Retinal pigment epithelial cell (primary cell): ENCODE measurements at places on chromosomes 11 and 22.

DNA sequence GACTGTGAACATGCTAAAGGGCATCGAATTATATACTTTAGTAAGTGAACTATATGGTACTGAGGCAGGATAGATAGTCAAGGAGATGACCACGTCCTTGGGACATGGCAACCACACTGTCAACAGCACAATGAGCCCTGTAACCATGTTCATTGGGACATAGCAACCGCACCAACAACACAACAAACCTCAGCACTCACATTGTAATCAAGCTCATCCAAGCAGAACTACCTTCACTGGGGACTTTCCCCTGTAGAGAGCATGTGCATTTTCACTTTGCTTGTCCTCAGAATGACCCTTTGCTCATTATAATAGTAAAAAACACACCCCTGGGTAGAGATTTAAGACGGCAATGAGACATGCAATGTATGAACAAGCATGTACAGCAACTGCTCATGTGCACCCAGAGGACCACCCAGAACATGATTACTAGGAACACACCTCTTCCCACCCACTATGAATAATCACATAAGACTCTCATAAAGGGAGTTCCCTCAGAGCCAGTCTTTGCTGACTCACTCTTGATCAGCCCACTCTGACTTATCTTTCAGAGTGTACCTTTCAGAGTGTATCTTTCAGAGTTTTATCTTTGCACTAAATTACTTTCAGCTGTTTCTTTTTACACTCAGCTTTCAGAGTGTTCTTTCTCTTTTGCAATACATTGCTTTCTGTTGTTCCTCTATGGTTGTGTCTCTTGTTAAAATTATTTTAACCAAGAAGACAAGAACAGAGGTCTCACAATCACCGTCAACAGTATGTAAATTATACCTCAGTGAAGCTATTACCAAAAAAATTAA lies 4.1 kb upstream of the PLAAT2 start:
- peak; percentile 63 for DNase-seq

- DNase-seq: no peak
These were observed 22.6 kb upstream of the TTLL12 start for GRCh38 chr22:43209523-43209890.

- no peak for DNase-seq
These were observed 11.9 kb downstream of the SHANK3 start for GRCh38 chr22:50684501-50684900.

- no peak for DNase-seq
These were observed 751.2 kb downstream of the JRKL start for GRCh38 chr11:97140885-97141494.

DNA sequence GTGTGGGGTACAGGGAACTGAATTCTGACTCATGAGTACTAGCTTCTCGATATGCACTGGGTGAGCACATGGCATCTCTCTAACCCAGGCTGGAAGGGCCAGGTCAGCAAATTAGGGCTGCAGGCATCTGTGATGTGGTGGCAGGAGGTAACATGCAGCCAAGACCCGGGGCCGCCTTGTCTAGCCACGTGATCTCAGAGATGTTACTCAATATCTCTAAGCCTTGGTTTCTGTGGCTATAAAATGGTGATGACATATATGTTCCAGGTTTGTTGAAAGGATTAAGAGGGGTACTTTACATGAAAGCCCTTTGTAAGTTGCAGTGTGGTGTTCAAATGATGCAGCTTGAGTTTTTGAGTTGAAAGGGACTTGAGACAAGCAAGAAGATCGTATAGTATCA lies 3.2 kb downstream of the ST14 start:
- DNase-seq: no peak

DNA sequence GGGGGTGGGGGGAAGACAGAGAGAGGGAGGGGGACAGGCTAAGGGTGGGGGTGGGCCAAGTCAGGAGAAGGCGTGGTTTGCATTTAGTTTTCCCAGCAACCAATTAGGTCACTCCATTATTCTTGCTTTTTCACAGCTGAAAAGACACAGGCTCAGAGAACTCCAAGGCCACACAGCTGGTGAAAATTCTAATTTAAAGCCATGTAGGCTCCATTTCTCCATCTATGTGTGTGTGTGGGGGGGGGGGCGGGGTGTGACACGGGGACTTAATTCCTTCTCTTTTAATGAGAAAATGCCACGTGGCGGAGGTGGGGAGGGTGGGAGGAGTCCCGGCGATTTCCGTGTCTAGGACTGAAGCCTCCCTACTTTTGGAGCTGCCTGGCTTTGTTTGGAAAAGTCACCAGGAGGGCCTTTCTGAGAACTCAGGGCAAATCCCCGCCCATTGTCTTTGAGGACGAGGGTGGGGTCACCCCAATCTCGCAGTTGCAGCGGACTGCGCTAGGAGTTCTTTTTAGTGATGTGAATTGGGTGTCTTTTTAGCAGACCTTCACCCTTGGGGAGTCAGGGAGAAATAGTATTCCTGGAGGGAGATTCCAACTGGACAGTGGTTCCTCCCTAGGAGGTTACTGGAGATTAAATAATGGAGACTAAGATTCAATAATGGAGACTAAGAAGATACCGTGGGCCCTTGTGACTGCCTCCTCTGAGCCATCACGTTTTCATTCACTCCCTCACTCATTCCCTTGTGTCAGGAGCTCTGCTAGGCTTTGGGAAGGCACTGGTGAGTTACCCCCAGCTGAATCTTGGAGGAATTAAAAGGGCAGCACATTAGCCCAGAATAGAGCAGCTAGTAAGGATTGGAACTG lies 36.4 kb upstream of the PTPRJ start:
- DNase-seq: no peak

GRCh38 chr11:36376009-36376887 lies 80.2 kb downstream of the PRR5L start:
- no peak for DNase-seq

- no peak for DNase-seq
These were observed 12.6 kb downstream of the UVRAG start for GRCh38 chr11:75827562-75827961.

DNA sequence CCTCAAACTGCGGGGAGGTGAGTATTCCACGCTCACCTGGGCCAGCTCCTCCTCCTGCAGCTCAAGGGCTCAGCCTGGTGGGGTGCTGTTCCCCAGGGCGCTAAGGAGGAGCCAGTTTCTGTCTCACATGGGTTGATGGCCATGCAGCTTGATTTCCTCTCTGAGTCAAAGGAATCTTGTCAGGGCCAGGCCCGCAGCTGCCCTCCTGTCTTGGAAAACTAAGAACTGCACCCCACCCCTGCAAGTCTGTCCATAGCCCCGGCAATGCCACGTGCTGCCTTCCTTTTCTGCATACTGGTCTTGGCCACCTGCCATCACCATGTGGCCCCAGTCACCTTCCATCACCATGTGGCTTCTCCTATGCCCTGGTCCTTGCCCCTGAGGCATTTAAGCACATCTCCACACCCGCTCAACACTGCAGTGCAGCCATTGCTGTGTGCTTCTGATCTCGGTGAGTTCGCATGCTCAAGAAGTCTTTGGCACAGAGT lies 35.2 kb upstream of the CLDN5 start:
- no peak for DNase-seq

GRCh38 chr22:26542831-26543230 lies 30.6 kb upstream of the TFIP11 start:
- DNase-seq: no peak

DNA sequence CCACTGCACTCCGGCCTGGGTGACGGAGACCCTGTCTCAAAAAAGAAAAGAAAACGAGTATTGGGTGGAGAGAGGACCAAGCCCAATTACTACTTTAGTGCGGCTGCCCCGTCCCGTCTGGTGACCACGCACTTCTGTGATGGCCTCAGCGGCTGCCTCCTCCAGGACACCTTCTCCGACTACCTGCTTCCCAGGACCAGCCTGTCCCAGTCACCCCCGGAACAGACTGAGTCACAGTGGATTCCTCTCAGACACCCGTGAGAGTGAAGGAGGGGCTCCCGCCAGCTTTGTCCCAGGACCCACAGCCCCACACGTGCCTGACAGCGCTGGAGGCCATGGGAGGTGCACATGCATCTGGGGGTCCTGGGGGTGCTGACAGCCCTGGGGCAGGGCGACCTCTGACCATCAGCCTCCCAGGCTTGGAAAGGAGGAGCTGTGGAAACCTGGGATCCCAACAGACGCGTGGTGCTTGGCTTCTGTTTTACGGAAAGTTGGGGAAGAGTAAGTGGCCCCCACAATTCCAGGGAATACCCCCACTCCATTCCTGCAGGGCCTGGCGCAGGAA lies 4.8 kb downstream of the DRD4 start:
- no peak for DNase-seq

DNA sequence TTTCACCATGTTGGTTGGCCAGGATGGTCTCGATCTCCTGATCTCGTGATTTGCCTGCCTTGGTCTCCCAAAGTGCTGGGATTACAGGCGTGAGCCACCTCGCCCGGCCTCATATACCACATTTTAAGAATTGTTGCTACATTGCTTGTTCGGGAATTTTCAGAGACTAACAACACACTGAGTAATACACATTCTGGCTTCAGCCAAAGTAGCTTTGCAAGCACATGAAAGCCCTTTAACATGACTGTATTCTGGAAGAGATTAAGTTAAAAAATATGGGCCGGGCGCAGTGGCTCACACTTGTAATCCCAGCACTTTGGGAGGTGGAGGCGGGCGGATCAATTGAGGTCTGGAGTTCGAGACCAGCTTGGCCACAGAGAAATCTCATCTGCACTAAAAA lies 15.0 kb downstream of the CRTAM start:
- DNase-seq: no peak

DNA sequence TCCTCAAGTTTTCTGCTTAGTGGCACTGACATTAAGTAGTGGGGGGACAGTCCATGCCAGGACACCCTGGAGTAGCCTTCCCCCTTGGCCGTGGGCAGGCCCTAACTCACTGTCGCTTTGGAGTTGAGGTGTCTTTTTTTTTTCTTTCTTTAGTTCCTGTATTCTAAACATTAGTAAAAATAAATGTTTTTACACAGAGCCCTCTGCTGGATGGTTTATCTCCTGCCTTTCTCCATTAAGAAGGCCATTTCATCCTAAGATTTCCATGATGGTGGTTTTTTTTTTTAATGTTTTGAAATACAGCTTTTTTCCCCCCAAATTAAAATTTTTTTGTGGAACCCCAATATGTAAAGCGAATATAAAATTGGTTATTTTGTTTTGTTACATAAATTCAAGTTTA lies 1.8 kb upstream of the TIGD3 start:
- DNase-seq: no peak

DNA sequence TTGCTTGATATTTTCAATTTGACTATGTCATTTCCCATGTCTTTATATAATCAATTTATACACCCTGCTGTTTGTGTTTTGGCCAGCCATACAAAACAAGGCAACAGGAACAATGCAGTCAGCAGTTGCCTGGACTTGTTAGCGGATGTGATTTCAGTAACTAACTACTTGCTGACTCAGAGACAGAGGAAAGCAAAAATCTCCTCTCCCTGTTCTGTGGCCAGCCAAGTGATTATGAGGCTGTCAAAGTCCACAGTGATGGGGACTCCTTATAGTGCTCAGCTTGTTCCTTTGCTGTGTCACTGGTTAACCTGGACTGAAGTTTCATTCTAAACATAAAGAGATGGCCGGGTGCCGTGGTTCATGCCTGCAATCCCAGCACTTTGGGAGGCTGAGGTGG lies 32.6 kb upstream of the APLP2 start:
- DNase-seq: peak; percentile 54

DNA sequence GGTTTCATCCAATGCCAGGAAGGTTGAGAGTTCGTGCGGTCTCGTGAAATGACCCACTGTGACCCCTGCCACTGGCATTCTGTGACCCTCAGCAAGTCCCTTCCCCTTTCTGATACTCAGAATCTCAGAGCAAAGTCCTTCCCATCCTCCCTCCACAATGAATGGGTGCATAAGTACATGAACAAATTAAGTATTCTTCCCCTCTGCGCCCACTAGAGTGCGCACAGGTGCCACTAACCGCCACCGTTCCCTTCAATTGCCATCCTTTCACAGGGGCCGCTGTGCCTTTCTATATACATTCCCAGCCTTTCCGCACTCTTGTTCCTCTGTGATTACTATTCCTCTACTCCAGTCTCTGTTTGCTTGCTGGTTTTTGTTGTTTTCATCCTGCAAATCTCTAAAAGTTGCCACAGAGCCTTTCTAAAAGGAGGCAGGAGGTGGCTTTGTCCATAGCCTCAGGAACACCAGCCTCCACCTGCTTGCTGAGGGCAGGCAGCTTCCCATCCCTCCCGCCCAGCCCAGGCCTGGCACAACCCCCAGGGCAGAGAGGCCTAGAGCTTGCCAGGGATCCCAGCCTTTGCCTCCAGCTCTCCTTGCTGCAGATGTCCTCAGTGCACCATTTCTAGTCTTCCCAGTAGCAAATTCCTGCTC lies 6.7 kb upstream of the AP1B1 start:
- DNase-seq: peak; percentile 28

DNA sequence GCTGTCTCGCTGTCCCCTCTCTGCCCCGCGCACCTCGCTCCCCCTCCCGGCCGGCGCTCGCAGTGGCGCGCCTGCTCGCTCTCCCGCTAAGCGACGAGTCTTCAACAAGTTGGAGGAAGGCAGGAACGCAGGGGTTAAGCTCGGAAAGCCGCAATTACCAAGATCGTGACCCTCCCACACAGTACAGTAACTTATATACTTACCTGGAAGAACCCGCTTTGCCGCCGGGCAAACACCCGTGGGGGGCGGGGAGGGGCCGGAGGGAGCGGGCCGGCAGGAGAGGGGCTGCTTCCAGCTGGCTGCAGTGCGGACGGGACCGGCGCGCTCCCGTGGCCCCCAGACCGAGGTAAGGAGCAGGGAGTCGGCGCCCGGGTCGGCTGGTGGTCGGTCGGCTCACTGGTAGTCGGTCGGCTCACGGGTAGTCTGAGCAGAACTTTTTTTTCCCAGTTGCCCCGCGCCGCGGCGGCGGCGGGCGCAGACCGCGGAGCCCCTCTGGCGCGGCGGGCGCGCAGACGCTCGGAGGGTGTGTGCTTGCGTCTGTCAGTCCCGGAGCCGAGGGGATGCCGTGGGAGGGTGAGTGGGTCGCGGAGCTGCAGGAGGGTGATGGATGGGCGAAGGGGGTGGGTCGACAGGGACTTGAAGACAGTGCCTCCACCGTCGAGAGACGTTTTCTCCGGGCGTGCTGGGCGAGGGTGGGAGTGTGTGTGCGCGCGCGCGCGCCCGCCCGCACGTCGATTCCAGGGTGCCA lies 101.2 kb upstream of the HSD17B12 start:
- no peak for DNase-seq
